ENCODE measurements at places on chromosomes 16 and 17.

- no peak for DNase-seq
These were observed 56.0 kb upstream of the FAM20A start for GRCh38 chr17:68657166-68657565.

DNA sequence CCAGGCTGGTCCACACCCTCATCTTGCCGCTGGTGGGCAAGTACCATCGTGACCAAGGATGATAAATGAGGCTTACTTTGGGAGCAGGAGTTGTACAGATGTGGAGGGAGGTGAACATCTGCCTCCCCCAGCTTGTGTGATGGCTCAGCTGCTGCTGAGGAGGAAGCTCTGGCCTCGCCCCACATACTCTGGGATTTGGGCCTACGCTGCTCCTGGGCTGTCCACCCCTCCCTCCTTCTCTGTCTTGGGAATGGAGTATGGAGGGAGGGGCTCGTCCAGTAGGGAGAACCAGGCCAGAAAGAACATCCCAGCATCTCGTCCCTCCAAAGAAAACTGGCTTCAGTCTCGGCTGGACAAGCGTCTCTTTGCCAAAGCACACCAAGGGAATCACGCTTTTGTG, 134.8 kb upstream of the CDC42EP4 start:
- DNase-seq, result no peak

- no peak for DNase-seq
These were observed 333.8 kb downstream of the HAPSTR1 start for GRCh38 chr16:9425236-9425635.

GRCh38 chr17:2995886-2996809, 67.3 kb downstream of the OR1D5 start:
- no peak for DNase-seq

DNA sequence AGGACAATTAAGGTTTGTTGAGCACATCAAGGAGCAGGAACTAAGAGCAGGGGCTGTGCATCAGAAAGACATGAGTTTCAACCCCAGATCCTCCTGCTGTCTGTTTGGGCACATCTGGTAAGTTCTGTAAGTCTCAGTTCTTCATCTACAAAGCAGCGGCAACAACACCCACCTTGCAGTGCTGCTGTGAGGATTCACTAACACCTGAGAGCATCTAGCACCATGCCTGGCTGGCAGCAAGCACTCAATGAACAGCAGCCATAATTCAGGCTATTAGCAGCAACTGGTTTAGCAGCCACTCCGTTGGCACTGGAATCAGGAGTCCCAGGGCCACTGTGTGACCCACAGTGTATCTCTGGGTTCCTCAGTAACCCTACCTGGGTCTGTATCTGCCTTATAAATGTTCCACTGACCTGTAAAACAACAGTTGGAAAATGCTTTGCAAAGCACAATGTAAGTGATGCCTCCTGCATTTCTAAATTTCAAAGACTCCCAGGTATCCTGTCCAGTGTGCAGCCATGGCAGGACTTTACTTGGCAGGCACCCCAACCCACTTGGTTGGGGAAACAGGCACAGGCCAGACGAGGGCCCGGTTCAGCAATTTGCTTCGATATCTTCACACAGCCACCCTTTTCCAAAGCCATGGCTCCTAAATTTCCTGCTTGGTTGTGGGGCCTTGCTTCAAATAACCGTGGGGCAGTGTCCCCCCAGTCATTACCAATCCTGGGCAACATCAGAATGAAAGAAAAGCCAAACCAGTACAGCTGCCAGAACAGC, 4.2 kb downstream of the ST3GAL2 start:
- DNase-seq, result no peak

GRCh38 chr17:41060052-41060604, at the start of gene KRTAP2-3:
TSS of gene KRTAP2-3 (minus strand) at chr17:41060114. CDS start at chr17:41060050, 64 bp downstream.
- no peak for DNase-seq

DNA sequence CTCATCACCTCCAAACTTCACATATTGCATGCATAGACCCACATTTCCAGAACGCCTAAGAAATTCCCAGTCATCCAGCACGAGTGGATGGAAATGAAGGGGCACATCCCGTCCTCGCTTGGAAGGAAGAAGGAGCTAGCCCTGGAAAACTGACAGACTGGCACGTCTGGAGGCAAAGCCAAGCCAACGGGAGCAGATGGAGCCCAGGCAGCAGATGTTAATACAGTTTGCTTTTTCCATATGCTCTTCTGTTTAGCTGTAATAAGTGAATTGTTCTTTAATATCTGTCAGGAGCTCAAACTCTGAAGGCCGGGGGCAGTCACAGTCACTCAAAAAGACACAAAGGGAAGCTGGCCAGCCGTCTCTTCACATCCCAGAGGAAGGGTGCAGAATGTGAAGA, 187.7 kb downstream of the XYLT1 start:
- no peak for DNase-seq

- DNase-seq, result no peak
These were observed 7.3 kb upstream of the CPHXL start for GRCh38 chr16:75733305-75734211.

GRCh38 chr16:61797296-61797795, 238.9 kb downstream of the CDH8 start:
- no peak for DNase-seq

DNA sequence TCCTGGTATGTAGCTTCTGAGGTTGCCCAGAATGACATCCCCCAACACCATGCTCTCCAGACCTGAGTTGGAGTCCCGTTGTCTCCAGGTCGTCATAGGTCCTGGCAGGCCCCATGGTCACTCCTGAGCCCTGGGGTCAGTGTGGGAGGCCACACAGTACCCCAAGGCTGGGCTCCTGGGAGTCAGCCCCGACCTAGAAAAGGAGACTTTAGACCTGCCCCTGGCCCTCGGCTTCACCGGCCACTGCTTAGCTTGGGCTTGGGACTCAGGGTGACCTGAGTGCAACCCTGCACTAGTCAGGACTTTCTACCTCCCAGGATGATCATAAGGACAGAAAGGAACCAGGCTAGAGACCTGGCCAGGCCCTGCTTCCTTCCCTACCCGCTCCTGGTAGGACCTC, 65.8 kb downstream of the PRMT7 start:
- no peak for DNase-seq

- no peak for DNase-seq
These were observed 14.8 kb downstream of the CYB5D2 start for GRCh38 chr17:4157618-4158333.

DNA sequence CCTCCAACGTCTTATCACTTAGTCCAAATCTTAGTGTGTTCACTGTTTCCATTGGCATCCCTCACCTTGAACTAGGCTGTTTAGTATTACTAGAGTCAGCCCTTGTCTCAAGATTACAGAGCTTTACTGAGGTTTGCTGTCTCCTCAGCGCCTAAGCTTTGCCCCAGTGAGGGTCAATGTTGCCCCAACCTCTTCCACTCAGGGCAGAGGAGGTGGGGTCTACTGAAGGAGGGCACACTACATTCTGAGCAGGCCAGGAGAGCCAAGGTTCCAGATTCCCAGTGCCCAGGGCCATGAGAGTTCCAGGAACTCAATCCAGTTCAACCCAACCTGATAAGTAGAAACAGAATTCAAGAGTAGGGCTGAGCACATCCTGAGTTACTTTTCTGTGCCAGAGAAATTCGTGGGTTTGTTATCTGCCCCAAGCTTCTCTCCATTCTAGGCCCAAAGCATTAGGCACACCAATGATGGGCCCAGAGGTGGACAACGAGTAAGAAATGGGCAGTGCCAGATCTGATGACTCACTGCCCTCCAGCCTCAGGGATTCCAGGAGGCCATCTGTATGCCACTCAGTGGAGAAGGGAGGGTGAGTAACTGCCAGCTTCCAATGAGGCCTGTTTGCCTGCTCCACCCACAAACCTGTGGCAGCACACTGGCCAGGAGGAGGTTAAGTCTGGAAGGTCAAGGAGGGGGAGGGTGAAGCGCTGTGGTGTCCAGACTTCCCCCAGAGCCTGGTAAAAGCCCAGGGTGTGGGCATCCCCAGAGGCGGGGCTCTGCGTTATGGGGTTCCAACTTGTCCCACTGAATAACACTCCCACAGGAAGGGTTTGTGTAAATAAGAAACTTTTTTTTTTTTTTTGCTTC, 8.2 kb downstream of the TUBG2 start:
- DNase-seq, result peak; percentile 35

All from inflammatory macrophage treated with lipopolysaccharide for 4 hours (primary cell).